GM23248 (cell line): ENCODE measurements at places on chromosomes 5 and 9. TPM values are rescaled to one million over a fixed set of nuclear protein-coding genes. Genes with fewer than 3 reads are reported as not detected.

DNA sequence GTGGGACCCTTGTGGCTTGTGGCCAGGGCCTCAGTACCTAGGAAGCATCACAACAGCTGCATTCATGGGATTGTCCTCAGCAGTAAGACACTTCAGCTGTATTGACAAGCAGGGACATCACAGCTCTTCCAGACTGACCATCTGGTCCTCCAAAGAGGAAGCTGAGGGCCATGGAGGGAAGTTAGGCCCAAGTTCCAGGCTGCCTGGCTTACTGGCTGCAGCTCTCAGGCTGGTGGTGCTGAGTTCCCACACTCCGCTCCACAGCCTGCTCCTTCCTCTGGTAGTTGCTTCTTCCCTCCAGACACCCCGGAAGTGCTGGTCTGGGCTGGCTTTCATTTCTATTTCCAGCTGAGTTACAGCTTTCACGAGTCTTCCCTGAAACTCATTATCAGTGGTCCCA, 5.7 kb upstream of the STING1 start:
- peaks cover 11% of the 10 kb centered on the region for H3K4me1 ChIP-seq
- no peaks in the 10 kb centered on the region for H3K36me3 ChIP-seq
- no peak for DNase-seq

The PSIP1 gene
- total RNA-seq: 31.2 and 36.9 TPM in 2 replicates

GRCh38 chr5:104533498-104533897, 970.9 kb upstream of the NUDT12 start:
- no peak for DNase-seq
- H3K4me1 ChIP-seq: no peaks in the 10 kb centered on the region
- H3K4me3 ChIP-seq: no peak overlapping the region

DNA sequence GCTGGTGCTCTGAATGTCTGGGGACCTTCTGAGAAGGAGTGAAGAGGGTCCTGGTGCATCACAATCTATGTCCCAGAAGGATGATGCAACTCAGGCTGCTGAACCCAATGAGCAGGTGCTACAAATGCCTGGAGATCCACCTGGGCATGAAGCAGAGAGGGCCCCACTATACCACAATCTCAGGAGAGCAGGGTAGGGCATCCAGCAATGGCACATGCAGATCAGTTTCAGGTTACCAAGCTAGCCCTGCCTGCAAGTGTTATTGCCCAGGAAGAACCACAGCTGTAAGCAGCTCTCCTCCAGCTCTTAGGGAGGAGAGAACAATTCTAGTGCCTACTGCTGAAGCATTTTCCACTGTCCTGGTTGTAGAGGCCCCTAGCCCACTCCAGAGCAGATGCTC, 389.2 kb upstream of the TNC start:
- no peaks in the 10 kb centered on the region for H3K4me1 ChIP-seq
- no peaks in the 10 kb centered on the region for H3K27me3 ChIP-seq
- H3K4me3 ChIP-seq: no peak overlapping the region
- no peak for DNase-seq
- no peak overlapping the region for H3K27ac ChIP-seq

The ADAMTSL1 gene
- total RNA-seq: 255 and 273 TPM in 2 replicates

- no peaks in the 10 kb centered on the region for H3K36me3 ChIP-seq
- H3K4me3 ChIP-seq: no peak overlapping the region
- H3K4me1 ChIP-seq: peaks cover 9% of the 10 kb centered on the region; the same call in 1 of the 2 replicates
These were observed 28.6 kb upstream of the SELENOP start for GRCh38 chr5:42840269-42840668.

- H3K27me3 ChIP-seq: no peaks in the 10 kb centered on the region
- DNase-seq: no peak
- H3K27ac ChIP-seq: peak overlapping the region; percentile 8
- peaks cover 49% of the 10 kb centered on the region for H3K36me3 ChIP-seq
- no peak overlapping the region for H3K4me3 ChIP-seq
These were observed 30.9 kb downstream of the GRAMD2B start for GRCh38 chr5:126454081-126454480.

- 0 out of 2 replicates have a peak, but pooled peaks cover 6% of the 10 kb centered on the region for H3K4me1 ChIP-seq
- no peak overlapping the region for H3K27ac ChIP-seq
- no peaks in the 10 kb centered on the region for H3K27me3 ChIP-seq
These were observed 89.6 kb upstream of the CACNA1B start for GRCh38 chr9:137787786-137788505.

The MEIKIN gene
- total RNA-seq: not detected in 2 replicates

- no peak overlapping the region for H3K27ac ChIP-seq
- no peak for DNase-seq
- H3K36me3 ChIP-seq: no peaks in the 10 kb centered on the region
- H3K4me3 ChIP-seq: no peak overlapping the region
- no peaks in the 10 kb centered on the region for H3K27me3 ChIP-seq
These were observed 1.6 kb downstream of the ATP10B start for GRCh38 chr5:160850421-160850820.

GRCh38 chr9:32344551-32345182, 39.8 kb upstream of the ACO1 start:
- H3K27me3 ChIP-seq: no peaks in the 10 kb centered on the region
- H3K36me3 ChIP-seq: no peaks in the 10 kb centered on the region
- DNase-seq: peak; percentile 21

The CAMK2A gene
- total RNA-seq: 0.43 and 0.51 TPM in 2 replicates

DNA sequence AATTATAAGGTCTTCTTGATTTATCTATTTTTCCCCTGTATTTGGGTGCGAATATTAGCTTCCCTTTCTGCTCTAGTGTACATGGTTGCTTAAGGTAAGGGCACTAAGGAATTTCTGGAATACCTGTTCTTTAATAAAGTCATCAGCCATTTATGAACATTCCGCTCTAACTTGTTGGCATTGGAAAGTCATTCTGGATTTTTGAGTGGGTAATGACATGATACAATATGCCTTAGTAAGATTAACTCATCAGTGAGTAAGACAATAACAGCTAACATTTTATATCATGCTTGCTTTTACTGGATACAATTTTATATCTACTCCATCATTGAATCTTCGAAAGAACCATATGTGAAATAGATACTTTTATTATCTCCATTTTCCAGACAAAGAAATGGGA, 196.1 kb downstream of the ARRDC3 start:
- H3K27me3 ChIP-seq: no peaks in the 10 kb centered on the region
- DNase-seq: no peak
- no peak overlapping the region for H3K4me3 ChIP-seq
- no peaks in the 10 kb centered on the region for H3K36me3 ChIP-seq

- H3K4me3 ChIP-seq: no peak overlapping the region
- H3K27me3 ChIP-seq: no peaks in the 10 kb centered on the region
- peaks cover 26% of the 10 kb centered on the region for H3K36me3 ChIP-seq
- peaks cover 9% of the 10 kb centered on the region for H3K4me1 ChIP-seq
- no peak for DNase-seq
These were observed 10.0 kb downstream of the FAM13B start for GRCh38 chr5:138022912-138023311.

DNA sequence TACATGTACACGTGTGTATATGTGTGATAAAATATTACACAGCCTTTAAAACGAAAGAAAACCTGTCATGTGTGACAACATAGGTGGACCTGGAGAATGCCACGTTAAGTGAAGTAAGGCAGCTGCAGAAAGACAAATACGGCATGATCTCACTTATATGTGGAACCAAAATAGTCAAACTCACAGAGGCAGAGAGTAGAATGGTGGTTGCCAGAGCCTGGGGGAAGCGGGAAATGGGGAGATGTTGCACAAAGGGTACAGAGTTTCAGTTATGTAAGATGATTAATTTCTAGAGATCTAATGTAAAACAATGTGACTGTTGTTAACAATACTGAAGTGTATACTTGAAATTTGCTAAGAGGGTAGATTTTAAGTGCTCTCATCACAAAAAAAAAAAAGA, 34.8 kb downstream of the ADAMTS12 start:
- DNase-seq: no peak
- H3K27ac ChIP-seq: no peak overlapping the region
- no peak overlapping the region for H3K4me3 ChIP-seq
- H3K27me3 ChIP-seq: no peaks in the 10 kb centered on the region

GRCh38 chr5:175223291-175223690, 220.7 kb downstream of the DRD1 start:
- no peaks in the 10 kb centered on the region for H3K36me3 ChIP-seq
- H3K27ac ChIP-seq: no peak overlapping the region
- H3K27me3 ChIP-seq: no peaks in the 10 kb centered on the region
- no peak overlapping the region for H3K4me3 ChIP-seq

The CYSRT1 gene
- total RNA-seq: 0.43 TPM in 1 of 2 replicates, not detected in the other

- no peaks in the 10 kb centered on the region for H3K36me3 ChIP-seq
- H3K4me3 ChIP-seq: no peak overlapping the region
- no peak overlapping the region for H3K27ac ChIP-seq
- DNase-seq: peak; percentile 58
These were observed 124.3 kb upstream of the NR3C1 start for GRCh38 chr5:143527808-143528207.

DNA sequence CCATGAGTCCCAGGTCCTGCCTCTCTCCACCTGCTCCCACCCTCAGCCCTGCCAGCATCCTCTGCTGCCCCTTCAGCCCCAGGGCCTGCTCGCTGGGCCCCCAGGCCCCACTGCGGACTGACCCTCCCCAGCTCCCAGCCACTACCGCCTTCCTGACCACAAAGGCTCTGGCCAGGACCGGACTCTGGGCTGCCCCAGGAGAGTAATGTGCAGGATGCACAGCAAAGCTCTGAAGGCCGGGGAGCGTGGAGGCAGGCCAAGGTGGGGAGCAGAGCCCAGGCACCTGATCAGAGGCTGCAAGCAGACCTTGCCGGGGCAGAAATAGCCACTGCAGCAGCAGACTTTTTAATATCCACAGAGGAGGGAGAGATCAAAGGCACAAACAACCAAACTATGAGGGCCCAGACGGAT, 27.9 kb downstream of the IPPK start:
- H3K4me3 ChIP-seq: no peak overlapping the region
- H3K36me3 ChIP-seq: peaks cover 56% of the 10 kb centered on the region
- no peak overlapping the region for H3K27ac ChIP-seq
- no peaks in the 10 kb centered on the region for H3K27me3 ChIP-seq

The PDE6A gene
- total RNA-seq: not detected in 2 replicates

DNA sequence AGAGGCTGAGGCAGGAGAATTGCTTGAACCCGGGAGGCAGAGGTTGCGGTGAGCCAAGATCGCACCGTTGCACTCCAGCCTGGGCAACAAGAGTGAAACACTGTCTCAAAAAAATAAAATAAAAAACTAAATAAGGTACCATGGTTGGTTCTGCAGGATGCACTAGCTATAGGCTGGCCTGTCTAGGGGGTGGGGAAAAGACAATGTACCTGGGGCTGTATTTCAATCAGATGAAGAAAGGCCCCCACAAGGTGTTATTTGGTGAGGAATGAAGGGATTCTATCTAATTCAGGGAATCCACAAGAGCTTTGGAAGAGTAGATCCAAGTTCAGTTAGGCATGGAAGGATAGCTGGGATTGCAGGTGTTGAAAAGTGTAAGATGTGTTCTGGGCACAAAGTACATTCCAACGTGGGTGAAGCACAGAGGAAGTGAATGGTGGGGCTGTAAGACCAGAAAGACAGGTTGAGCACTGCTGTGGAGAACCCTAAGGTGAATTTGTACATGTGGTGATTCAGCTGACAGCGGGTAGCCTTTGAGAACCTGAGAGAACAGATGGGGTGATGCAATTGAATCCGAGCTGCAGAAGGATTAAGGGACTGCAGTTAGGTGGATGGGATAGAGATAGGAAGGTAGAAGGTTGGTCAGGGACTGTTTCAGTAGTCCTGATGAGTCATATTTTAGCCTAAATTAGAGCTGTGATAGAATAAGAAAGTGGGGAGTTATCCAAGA, 71.8 kb downstream of the CAST start:
- H3K27me3 ChIP-seq: no peaks in the 10 kb centered on the region
- no peak overlapping the region for H3K27ac ChIP-seq
- H3K4me3 ChIP-seq: no peak overlapping the region
- peak; percentile 44 for DNase-seq

The CPEB4 gene
- total RNA-seq: 11.6 and 16.3 TPM in 2 replicates

The PWWP2A gene
- 13.0 and 13.2 TPM in 2 replicates for total RNA-seq

The CLIC3 gene
- total RNA-seq: 33.3 and 37.7 TPM in 2 replicates

The PCDHGA4 gene
- total RNA-seq: 10.8 and 13.9 TPM in 2 replicates

- H3K36me3 ChIP-seq: no peaks in the 10 kb centered on the region
- H3K4me1 ChIP-seq: no peaks in the 10 kb centered on the region
- H3K27ac ChIP-seq: no peak overlapping the region
- no peak overlapping the region for H3K4me3 ChIP-seq
- no peaks in the 10 kb centered on the region for H3K27me3 ChIP-seq
These were observed 142.1 kb upstream of the POU5F2 start for GRCh38 chr5:93883459-93883858.

GRCh38 chr5:145898171-145898570, 25.4 kb upstream of the GRXCR2 start:
- 0 out of 2 replicates have a peak, but pooled peaks cover 17% of the 10 kb centered on the region for H3K27me3 ChIP-seq
- H3K4me3 ChIP-seq: no peak overlapping the region
- no peak overlapping the region for H3K27ac ChIP-seq
- H3K36me3 ChIP-seq: no peaks in the 10 kb centered on the region
- H3K4me1 ChIP-seq: no peaks in the 10 kb centered on the region

GRCh38 chr5:124140060-124140459, 606.4 kb downstream of the ZNF608 start:
- no peak overlapping the region for H3K27ac ChIP-seq
- no peaks in the 10 kb centered on the region for H3K4me1 ChIP-seq
- DNase-seq: no peak
- H3K36me3 ChIP-seq: no peaks in the 10 kb centered on the region
- no peaks in the 10 kb centered on the region for H3K27me3 ChIP-seq
- H3K4me3 ChIP-seq: no peak overlapping the region

The PCDHB11 gene
- total RNA-seq: 0.38 and 1.2 TPM in 2 replicates

DNA sequence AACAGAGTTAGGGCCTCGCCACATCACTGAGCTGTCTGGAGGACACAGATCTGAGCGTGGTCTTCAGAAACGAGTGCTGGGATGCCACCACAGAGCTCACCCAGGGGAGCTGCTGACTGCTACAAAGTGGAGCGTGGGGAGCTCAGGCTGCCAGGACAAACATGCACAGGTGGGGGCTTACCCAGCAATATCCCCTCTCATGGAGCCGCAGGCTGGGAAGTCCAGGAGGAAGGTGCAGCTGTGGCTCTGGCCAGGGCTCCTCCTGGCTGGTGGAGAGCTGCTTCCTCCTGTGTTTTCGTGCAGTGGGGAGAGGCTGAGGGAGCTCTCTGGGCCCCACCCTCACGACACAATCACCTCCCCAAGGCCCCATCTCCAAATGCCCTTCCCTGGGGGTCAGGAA, 368.6 kb upstream of the IRX4 start:
- no peak for DNase-seq
- H3K27me3 ChIP-seq: no peaks in the 10 kb centered on the region
- no peak overlapping the region for H3K27ac ChIP-seq
- H3K4me1 ChIP-seq: no peaks in the 10 kb centered on the region

- H3K27me3 ChIP-seq: no peaks in the 10 kb centered on the region
- H3K36me3 ChIP-seq: no peaks in the 10 kb centered on the region
- H3K4me1 ChIP-seq: peaks cover 7% of the 10 kb centered on the region
- H3K27ac ChIP-seq: no peak overlapping the region
- no peak for DNase-seq
- H3K4me3 ChIP-seq: no peak overlapping the region
These were observed 72.9 kb downstream of the RCL1 start for GRCh38 chr9:4865681-4866080.

DNA sequence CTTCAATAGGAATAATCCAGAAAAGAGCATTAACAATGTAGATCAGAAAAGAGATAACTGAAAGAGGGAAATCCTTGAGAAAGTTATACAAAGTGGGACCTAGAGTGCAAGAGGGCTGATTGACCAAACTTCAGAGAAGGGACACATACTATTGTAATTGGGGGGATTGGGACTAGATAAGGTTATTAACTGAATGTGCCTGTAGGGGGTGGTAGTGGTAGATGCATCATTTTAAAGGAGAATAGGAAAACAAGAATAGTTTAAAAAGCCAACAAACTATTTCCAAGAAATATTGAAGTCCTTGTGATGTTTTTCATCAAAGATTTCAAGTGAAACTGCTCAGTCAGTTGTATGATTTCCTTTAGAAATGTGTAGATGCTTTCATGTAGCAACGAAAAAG, 468.5 kb downstream of the TAF11L14 start:
- no peaks in the 10 kb centered on the region for H3K27me3 ChIP-seq
- no peak overlapping the region for H3K27ac ChIP-seq
- no peak overlapping the region for H3K4me3 ChIP-seq
- H3K36me3 ChIP-seq: no peaks in the 10 kb centered on the region
